ENCODE measurements at places on chromosomes 16 and 17. TPM values are rescaled to one million over a fixed set of nuclear protein-coding genes. Genes with fewer than 3 reads are reported as not detected.

- no peak for DNase-seq
Measured at GRCh38 chr16:1109648-1110047, 13.6 kb upstream of the C1QTNF8 start.

- no peak for DNase-seq
Measured at GRCh38 chr17:75566834-75567233, 20.8 kb upstream of the MYO15B start.

DNA sequence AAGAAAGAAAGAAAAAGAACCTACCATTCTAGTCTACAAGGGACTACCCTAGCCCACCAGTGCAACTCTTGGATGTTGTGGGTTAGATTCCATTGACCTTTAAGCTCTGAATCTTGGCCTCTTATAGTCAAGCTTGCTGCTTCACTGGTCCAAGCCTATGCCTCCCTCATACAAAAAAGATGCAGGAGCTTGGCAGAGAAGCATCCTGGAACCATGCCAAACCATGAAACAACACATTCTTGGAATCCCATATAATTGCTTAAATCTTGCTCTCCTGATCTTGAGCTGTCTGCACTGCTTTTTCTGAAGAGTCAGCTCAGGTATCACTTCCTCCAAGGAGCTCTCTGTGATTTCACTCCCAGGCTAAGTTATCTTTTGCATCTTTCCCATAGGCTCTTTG, 117.9 kb upstream of the GPR139 start:
- no peak for DNase-seq

GRCh38 chr16:19696328-19696727, 21.7 kb downstream of the KNOP1 start:
- DNase-seq, result no peak

DNA sequence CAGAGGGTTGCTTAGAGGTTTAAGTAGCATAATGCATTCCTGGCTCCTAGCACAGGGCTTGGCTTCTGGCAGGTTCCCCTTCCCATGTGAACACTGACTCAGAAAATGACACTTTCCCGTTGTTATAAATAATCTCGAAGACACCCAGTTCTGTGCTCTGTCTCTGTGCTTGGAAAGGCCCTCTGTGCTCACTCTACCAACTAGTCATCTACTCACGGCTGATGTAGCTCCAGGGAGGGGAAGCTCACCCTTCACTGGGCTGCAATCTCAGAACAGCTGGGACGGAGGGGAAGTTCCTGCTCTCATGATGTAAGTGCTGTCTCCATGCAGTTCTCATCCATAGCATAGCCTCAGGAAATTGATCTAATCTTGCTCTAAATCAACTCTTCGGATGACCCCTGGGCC, 230.5 kb upstream of the ASIC2 start:
- DNase-seq, result no peak

- DNase-seq, result no peak
Measured at GRCh38 chr17:45437465-45438283, 5.0 kb upstream of the ARHGAP27 start.

DNA sequence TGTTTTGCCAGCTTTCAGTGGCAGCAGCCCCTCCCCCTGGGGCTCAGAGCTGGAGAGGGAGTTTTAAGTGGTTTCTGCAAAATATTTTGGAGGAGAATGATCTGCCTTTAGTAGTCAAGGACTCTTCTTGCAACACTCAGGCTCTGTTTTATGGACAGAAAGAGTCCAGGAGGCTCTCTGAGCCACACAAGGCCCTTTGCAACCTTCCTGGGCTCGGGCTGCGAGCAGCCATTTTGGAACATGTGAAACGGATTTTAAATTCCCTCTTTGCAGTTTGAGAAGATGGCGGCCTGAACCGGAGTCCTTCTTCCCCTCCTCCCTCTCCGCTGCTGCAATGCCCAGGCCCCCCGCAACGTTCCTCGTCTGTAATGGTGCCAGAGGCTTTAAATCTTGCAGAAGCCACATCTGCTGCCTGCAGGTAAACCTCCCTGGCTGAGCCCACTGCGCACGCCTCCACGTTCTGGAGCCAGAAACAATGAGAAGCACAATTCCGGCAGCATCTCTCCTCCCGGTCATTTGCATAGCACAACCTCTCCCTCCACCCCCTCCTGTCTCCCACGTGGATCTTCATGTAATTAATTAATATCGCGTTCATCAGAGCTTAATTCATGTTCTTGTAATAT, 386.1 kb downstream of the SEC14L1 start:
- no peak for DNase-seq

DNA sequence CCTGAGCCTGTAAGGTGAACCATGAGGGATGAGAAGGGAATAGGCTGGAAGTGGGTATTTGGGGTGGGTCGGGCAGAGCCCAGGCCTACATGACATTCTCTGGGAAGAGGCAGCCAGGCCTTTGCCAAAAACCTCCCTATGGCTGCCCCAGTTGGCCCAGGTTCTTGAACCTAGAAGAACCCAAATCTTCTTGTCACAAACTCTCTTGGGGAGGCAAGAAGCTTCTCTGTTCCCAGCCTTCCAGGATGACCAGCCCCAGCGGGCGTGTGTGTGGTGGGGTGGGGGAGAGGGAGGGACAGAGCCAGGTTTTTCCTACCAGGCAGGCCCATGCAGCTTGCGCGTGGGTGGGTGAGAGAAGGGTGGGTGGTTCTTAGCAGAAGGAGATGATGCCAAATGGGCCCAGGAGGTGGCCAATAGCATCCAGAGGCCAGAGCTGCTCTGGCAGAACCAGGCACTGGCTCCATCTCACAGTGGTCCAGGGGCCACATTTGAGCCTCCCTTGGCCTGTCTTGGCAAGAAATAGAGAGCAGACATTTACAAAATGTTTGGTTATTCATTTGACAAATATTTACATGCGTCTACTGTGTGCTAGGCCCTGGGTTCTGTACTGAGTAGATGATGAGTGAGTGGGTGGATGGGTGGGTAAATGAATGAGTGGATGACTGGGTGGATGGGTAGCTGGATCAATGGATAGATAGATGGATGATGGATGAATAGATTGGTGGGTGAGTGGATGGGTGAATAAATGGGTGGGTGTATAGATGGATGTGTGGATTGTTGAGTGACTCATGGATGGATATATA, 44.3 kb upstream of the PLCG2 start:
- no peak for DNase-seq

DNA sequence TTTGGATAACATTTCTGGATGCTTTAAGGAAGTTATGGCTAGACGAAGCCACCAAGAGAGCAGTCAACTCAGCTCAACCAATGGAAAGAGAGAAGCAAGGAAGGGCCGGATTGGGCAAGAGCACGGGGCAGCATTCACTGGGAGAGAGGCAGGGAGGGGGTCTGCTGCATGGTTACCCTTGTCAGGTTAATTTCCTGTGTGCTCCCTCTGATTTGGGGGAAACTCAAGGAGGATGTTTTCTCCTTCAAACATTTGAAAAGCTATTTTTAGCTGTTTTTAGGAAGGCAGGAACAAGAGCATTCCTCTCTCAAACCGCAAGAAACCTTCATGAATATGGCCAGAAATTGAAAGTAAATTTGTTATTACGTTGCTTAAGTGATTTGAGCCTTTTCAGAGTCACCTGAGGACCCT, 118.5 kb upstream of the ZFHX3 start:
- DNase-seq, result no peak

- DNase-seq, result no peak
Measured at GRCh38 chr17:14813649-14814370, 451.3 kb downstream of the PMP22 start.

DNA sequence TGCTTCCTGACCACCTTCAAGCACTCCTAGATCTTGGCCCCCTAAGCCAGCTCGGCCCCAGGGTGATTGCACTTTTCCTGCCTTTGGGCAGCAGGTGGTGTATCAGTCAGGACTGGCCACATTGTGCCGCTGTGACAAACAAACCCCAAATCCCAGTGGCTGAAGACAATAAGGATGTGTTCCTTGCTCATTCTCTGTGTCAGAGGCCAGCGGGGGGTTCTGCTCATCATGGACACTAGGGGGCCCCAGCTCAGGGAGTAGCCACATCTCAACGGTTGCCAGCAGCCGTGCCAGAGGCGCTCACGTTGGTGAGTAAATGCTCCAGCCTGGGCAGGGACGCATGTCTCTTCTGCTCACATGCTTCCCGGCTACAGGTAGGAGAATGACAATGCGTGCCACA, 60.4 kb downstream of the ZDHHC7 start:
- DNase-seq, result no peak

Gene PPP1R1B
- 0.75 TPM for total RNA-seq

Gene OR2C1
- total RNA-seq, result 0.47 TPM

Gene TP53TG3B
- total RNA-seq, result not detected

Gene PRAC2
- 7.9 TPM for total RNA-seq

Gene PAQR4
- total RNA-seq, result 8.9 TPM

Gene OR3A3
- total RNA-seq, result not detected

Gene MAPT
- total RNA-seq, result 3.1 TPM

All from mesothelial cell of epicardium (in vitro differentiated cells).